ENCODE measurements at places on chromosomes 4 and X. TPM values are rescaled to one million over a fixed set of nuclear protein-coding genes. Genes with fewer than 3 reads are reported as not detected.

DACH2 gene
- total RNA-seq, result not detected

NLGN4X gene
- total RNA-seq, result not detected

EPGN gene
- total RNA-seq, result not detected

MAOB gene
- not detected for total RNA-seq

SUPT20HL2 gene
- total RNA-seq, result not detected

MAGIX gene
- total RNA-seq, result 0.91 TPM

RBM47 gene
- 3.1 TPM for total RNA-seq

CD99 gene
- 255 TPM for total RNA-seq

ZIC3 gene
- not detected for total RNA-seq

RNF150 gene
- not detected for total RNA-seq
